ENCODE measurements at places on chromosomes 1 and 21.

DNA sequence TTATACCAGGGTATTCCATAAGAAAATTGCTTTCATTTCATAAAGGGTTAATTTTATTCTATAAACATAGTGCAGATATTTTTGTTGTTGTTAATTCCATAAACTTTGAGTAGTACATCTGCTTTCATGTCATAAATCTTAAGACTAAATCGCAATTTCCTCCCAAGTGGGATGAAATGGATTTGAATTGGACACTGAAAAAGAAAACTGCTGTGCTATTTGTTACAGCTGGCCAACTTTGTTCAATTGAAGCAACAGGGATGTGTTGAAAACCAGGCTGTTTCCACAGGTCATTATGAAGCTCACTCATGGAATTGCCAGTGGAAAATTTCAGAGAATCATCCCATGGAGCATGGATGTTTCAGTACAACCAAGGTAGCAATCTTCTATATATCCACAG is 252.5 kb upstream of the RGS18 start:
- DNase-seq, result no peak

DNA sequence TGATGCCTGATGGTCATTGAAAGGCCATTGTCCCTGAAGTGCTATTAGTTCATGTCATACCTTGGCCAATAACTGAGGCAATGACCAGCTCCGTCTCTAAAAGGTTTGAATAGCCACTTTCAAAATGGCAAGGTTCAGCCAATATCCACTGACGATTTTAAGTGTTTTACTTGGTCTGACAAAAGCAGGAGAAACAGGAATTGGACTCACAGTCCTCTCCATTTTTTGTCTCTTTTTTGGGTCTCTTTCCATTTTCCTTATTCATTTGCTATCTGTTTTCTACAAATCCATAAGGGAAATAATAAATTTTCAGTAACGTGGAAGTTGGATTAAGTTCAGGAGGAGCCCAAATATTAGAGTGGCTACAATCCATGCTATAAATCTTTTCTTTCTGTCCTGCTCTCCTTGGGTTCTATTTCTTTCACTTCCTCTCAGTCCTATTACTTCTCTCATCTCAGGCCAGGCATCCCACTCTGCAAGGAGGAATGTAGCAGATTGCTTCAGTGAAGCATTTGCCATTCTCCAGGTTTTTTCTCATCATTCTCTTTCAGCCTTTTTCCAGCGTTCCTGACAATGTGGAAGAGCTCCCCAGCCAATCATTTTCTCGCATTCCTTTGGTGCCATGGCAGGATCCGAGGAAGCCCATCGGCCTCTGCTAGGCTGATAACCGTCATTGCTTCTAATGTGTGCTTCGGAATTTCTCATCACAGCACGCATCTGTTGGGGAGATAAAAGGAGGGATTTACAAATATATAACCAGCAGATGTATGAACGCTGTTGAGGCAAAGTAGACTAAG is 414.5 kb downstream of the ADGRL2 start:
- no peak for DNase-seq

DNA sequence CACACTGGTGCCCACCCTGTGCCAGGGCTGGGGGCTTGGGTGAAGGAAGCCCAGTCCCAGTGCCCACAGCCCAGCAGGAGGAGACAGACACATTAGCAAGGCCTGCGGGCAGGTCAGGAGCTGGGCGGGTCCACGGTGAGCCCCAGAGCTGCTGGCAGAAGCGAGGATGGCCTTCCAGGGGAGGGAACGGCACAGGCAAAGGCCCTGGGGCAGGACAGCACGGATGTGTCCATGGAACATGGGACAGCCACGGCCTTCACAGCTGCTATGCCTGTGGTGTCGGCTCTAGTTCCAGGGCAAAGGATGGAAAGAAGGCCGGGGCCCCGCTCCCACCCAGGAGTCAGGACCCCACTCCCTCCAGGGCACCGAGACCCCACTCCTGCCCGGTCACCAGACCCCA is 165.0 kb upstream of the ARHGEF16 start:
- DNase-seq, result no peak

DNA sequence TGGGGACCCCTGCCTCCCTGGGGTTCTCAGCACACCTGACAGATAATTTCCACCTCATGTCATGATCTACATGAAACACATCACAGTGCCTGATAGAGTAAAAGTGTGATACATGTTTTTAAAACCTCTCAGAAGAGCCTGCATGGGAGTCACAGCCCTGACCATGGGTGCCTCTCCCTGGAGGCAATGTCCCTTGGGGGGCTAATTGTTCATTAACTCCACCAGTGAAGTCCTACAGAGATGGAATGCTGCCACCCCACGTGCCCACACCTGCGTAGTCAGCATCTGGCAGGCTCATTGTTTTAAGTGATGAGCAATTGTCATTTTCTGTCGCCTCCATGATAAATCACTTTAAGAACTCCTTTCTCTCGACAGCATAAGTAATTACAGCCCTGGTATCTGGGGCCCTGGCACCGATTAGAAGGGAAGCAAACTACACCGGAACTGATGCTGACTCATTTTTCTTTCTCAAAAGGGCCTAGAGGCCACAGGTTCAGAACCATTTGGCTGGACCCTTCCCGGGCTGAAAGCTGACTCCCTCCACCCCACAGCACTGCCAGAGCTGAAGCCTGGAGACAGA is 109.6 kb upstream of the GJB5 start:
- DNase-seq, result no peak

DNA sequence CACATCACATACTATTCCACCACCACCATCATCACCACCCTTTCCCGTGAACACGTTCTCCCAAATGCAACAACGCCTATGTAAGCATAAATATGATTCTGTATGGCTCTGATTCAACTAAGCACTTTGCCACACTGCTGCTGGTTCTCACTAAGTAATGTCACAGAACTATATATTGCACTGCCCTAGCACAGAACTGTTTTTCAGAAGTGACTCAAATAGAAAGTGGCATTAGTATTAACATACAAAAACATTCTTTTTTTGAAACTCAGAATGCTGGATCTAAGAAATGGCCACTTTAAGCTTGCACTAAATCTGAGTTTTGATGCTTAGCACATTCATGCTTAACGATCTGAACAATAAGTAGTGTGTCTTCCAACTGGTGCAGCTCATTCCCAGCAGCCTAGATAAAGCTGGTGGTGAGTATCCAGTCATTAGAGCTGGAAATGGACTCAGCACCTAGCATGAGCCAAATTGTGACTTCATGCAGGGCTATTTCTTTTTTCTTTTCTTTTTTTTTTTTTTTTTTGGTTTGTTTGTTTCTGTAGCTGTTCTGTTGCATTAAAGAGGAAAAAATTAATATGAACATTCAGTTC is 46.2 kb upstream of the ZC3H11B start:
- no peak for DNase-seq

GRCh38 chr21:39217356-39218081 is 34.3 kb upstream of the PSMG1 start:
- no peak for DNase-seq

- DNase-seq, result no peak
Measured at GRCh38 chr21:45872902-45873301, 108.7 kb upstream of the COL6A1 start.

Data from NT2/D1 (cell line).